ENCODE measurements at places on chromosomes 2 and 18.
A peak's percentile ranks its signal among the peaks of the same experiment; 100 is the strongest.

GRCh38 chr18:76457957-76458356, 37.1 kb downstream of the ZNF516 start:
- no peak for DNase-seq

DNA sequence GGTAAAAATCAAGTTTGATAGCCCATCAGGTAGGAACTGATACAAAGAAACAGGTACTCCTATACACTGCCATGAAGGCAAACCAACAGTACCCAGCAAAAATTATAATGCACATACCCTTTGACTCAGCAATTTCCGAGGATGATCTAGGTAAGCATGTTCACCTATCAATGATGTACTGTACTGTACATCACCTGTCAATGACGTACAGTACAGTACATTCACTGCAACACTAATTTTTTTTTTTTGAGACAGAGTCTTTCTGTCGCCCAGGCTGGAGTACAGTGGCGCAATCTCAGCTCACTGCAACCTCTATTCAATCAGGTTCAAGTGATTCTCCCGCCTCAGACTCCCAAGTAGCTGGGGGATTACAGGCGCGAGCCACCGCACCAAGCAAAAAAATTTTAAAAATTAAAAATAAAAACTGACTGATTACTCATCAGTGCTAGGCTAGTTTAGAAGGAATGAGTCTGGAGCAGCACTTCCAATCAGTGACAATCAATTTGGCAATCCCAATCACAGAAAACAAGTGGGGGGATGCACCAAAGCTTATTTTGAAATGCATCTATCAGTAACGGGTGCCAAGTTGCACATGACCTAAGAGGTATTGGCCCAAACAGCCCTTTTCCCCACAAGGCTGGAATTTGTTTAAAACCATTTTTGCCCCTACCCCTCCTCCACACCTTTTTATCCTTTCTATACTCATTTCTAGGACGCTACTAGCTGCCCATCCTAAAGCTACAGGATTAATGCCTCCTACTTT, 8.2 kb downstream of the SRSF7 start:
- DNase-seq, result no peak

GRCh38 chr2:33425586-33426031, 50.8 kb upstream of the RASGRP3 start:
- no peak for DNase-seq

DNA sequence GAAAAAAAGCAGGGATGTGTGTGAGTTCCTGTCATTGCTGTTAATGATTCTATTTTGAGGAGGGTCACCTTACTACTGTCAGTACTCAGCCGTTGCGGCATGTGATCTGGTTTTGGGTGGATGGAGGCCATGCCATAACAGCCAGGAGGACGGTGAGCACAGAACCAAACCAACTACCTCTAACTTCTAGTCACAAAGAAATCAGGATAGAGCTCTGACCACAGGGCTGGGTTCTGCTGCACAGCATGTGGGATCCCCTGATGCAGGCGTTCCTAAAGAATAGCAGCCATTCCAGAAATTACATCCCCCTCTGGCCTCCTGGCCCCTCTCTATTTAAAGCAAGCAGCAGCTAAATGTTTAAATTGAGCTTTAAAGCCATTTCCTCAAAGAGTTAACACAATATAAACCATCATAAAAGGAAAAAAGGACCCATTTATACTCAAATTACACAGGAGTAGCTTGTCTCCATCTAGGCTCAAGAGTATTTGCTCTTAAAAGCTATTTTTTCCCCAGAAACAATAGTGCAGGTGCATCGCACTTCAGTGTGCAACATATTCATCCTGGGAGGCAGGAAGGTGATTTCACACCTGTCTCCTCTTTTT, 786.4 kb downstream of the RNF144A start:
- no peak for DNase-seq

GRCh38 chr18:49048396-49049020, 97.7 kb upstream of the SMAD7 start:
- peak; percentile 54 for DNase-seq

DNA sequence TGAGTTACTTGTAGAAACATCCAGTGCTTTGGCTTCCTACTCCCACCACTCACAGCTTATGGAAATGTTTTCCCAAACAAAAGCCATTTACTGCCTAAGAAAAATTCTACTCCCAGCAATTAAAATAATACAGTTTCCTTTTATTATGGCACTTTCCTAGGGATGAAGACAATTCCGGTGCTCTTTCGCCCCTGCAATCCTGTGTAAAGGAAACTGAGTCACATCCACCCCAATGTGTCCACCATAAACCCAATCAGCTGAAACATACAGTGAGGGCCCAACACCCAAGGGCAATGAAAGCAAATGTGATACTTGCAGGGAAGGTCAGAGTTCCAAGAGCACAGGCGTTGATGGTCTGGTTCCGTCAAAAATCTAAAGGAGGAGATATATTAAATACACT, 62.0 kb upstream of the ST3GAL5 start:
- DNase-seq, result no peak

GRCh38 chr2:189633392-189633811, 27.9 kb upstream of the ASNSD1 start:
- DNase-seq, result no peak

DNA sequence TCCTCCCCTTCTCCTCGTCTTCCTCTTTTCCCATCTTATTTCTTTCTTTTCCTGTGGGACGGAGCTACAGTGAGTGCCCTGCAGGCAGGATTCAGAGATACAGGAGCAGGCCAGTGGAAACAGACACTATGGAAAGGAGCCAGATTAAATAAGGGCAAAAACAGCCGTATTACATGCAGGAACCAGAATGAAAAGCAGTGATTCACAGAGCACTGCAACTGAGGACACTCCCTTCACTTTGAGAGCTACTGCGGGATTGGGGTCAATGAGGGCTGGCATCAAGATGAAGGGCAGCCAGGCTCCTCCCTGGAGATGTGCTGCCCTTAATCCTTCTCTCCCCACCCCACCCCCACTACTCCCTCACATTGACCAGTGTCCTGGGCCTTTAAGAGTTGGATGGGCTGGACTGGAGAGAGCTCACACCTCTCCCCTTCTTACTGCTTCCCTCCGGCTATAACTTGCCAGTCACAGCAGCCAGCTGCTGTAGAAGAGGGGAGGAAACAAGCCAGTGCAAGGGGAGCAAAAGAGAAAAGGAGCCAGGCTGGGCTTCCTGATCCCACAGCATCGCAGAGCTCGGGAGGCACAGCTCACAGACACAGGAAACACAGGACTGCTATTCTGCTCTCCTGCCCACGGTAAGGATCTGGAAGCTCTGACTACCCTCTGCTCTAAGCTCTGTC, at the start of gene PLCD4:
TSS of gene PLCD4 (plus strand) at position 464 of the 680 bp plus-strand sequence. CDS start 7,841 bp downstream, outside the sequence.
- peak; percentile 35 for DNase-seq

DNA sequence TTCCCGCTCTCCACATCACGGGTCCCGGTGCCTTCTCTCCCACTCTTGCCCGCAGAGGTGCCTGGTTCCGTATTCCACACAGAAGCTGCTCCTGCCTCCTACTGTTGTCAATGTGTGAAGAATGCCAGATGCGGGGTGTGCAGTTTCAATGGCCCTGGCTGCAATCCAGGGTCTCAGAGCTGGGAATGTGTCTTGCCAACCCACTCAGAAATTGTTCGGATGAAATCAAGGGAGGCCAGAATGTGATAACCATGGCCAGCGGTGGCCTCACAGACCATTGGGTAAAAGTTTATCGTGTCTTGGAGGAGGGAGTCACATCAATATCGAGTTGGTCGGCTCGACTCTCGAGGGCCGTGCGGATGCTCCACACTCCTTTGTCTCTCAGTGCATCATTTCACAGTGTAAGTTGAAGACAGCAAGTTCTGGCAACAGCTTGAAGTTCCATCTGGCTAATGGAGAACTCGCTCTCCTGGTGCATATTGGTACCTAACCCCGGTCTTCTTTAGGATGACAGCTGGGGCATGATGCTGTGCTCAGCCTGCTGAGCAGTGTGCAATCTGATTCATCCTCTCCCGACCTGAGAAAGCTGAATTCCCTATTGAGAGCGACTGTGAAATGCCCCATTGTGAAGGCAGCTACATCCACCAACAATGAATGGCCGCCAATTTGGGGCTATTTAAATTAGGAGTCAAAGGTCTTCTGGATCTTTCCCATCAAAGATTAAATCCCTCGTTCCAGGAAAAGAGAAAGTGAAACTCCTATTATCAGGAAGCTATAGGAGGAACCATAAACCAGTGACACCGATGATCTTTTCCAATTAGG, 389.0 kb downstream of the SOX11 start:
- no peak for DNase-seq

- DNase-seq, result no peak
These were observed 33.0 kb upstream of the CCDC195 start for GRCh38 chr2:224749136-224749535.

GRCh38 chr2:237675316-237675715, 47.9 kb downstream of the LRRFIP1 start:
- no peak for DNase-seq

DNA sequence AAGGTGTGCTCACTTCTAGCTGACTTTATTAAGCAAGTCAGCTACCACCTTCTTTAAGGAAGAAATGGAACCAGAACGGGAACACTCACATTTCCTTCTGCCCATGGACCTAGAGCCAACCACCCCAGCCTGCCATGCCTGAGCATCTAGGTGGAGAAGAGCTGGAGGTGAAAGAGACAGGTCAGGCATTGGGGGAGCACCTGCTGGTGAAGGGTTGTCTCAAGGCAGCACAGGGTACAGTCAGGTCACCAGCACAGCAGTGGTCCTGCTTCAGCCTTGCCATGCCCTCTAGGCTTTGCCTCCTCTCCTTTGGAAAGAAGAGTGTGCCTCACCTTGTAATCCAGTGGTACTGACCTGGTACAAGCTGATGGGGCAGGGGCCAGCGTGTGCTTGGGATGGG, 107.9 kb downstream of the KCNF1 start:
- no peak for DNase-seq

- DNase-seq, result no peak
These were observed 190.1 kb downstream of the PDE11A start for GRCh38 chr2:177882501-177882900.

DNA sequence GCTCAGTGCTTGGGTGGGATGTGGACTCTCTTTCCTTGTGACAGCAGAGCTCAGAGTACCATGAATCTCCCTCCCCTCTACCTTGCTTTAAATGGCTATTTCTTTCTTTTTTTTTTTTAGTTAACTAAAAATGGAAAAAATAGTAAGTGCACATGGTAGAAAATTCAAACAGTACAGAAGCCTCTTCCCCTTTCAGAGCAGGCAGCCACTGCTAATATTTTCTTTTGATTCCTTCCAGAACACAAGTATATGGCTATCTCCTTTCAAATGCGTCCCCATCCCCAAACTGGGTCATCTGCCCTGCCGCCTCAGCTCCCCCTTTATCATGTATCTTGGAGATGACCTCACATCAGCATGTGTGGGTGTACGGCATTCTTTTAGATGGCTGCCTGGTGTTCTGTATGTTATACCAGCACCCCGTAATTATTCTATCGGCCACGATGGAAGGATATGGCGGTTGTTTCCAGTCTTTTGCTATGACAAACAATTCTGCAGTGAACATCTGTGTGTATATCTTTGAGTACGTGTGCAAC, 70.5 kb upstream of the DLX2 start:
- no peak for DNase-seq

Measured in kidney epithelial cell (primary cell).